ENCODE measurements at places on chromosomes 13 and 19.

DNA sequence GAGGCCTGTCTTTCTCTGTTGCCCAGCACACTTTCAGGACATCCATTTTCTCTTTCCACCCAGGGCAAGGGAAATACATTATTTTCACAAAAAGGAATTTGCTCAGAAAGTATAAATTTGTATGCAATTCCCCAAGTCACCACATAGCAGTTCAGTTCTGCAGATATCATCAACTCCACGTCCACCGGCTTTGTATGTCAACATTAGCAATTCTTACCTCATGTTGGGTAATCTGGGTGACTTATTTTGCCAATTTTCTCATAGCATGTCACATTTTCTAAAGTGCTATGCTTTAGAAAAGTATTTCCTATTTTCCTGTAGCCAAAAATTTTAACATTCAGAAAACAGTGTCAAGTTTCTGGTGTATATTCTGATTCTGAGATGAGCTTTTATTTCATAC is 501.8 kb downstream of the EFNB2 start:
- no peak for DNase-seq

DNA sequence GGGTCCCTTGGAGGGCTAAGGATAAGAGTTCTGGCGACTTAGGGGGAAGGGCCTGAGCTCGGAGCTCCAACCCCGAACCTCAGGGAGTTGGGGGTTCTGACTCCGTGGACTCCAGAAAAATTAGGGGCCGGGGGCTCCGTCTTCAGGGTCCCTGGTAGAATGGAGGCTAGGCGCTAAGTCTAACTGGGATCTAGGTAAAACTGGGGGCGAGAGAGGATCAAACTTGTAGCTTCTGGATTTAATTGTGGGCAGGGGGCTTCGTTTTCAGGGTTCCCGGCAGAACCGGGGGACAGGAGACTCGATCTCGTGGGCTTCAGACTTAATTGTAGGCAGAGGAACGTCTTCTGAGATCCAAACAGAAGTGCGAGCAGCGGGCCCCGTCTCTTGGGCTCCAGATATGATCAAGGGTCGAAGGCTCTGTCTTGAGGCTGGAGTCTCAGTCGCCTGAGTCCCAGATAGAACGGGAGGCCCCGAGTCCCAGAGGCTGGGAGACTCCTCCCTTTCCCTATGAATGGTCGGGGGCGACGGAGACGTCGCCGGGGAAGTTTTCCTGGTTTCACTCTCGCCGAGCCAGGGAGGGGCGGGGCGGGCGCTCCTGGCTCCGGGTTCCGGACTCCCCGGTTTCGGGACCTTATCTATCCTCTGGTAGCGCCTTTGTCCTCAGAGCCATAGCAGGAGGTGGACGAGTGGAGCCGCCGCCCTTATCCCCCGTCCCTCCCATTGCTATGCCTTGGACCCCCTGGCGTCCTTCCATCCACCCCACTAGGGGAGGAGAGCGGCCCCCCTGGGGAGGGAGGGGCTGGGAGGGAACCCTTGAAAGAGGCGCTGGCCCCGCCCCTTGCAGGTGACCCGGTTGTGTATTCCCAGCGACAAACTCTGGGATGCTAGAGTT is 1.3 kb downstream of the NECTIN2 start:
- no peak for DNase-seq

GRCh38 chr13:59475911-59476310 is 687.8 kb downstream of the DIAPH3 start:
- DNase-seq = no peak

- no peak for DNase-seq
These were observed 690 bp upstream of the ARRDC2 start for GRCh38 chr19:18007044-18007916.

- DNase-seq = no peak
These were observed 13.8 kb downstream of the STARD13 start for GRCh38 chr13:33271759-33272158.

- no peak for DNase-seq
These were observed 436.7 kb downstream of the FGF9 start for GRCh38 chr13:22107549-22107948.

DNA sequence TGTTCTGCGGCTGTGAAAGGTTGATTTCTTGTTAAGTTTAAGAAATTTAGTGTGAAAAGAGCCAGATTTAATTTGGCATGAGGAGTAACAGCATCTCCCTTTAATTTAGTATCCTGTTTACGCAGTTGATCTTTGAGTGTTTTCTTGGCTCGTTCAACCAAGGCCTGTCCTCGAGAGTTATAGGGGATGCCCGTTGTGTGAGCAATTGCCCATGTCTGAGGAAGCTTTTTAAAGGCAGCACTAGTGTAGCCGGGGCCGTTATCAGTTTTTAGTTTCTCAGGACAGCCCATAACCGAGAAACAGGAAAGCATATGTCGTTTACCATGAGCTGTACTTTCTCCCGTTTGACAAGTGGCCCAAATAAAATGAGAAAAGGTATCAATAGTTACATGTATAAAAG is 47.5 kb upstream of the ZNF43 start:
- DNase-seq = no peak

All from BJ (cell line).